Femur (tissue), 1 donor: ENCODE measurements at places on chromosomes 7 and 10.

DNA sequence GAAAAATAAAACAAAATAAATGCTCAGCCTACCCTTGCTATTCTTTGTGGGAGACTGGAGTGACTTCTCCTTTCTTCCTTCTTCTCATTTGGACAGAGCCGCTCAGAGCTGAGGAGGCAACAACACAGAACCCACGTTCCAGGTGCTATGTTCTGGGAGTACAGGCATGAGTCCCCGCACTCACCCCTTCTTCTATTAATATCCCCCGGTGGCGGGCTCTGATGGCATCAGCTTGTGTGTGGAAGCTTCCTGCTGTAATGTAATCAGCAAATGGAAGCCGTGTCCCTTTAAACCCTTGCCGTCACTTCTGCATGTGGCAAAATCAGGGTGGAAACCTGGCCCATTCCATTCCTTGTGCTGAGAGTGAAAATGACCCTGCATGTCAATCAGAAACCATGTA, 116.9 kb upstream of the ADARB2 start:
- DNase-seq = no peak

GRCh38 chr10:121678631-121679174, 80.5 kb upstream of the FGFR2 start:
- no peak for DNase-seq

GRCh38 chr10:83625831-83626360, 513.4 kb upstream of the GHITM start:
- DNase-seq = no peak

DNA sequence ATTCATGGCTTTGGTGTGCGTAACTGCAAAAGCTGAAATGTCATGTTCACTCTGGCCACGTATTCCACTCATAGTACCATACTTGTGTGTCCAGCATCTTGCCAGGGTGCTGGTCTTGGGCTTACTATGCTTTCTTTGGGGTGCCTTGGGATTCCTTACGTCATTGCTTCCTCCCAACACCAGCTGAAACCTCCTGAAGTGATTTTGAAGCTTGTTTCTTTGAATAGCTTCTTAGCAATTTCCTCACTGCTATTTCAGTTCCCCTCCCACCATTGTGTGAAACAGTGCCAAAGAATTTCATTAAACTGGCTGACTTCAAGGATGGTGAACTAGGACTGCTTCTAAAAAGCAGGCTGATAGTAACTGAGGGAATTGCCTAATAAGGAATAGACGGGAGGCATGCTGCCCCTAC, 36.9 kb downstream of the ENTPD1 start:
- DNase-seq = no peak

DNA sequence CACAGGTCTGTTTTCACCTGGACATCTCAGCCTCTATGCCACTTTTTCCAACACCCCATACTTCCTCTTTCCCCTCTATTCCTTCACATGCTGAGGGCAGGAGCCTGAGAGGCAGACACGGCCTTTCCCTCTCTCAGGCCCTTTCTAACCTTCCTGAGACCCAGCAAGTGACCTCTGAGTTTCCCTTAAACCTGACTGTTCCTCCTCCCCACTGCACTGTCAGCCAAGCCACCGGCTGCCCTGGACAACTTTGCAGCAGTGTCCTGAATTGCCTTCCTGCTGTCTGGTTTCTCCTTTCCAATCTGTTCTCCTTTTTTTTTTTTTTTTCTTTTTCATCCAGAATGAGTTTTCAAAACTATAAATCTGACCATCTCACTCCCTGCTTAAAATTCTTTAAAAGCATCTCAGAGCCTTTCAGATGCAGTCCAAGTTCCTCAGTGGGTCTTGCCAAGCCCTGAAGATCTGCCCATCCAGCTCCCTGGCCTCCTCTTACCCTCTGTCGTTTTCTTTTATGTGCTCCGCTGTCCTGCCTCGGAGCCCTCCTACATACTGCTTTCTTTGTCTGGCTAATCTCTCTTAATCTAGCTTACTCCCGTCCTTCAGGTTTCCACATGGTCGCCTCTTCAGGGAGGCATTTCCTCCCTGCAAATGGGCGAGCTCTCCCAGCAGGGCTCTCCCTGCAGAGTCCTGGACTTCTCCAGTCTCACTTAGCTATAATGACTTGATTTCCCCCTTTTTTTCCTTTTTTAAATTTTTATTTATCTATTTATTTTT, 30.5 kb downstream of the SLC13A4 start:
- no peak for DNase-seq

DNA sequence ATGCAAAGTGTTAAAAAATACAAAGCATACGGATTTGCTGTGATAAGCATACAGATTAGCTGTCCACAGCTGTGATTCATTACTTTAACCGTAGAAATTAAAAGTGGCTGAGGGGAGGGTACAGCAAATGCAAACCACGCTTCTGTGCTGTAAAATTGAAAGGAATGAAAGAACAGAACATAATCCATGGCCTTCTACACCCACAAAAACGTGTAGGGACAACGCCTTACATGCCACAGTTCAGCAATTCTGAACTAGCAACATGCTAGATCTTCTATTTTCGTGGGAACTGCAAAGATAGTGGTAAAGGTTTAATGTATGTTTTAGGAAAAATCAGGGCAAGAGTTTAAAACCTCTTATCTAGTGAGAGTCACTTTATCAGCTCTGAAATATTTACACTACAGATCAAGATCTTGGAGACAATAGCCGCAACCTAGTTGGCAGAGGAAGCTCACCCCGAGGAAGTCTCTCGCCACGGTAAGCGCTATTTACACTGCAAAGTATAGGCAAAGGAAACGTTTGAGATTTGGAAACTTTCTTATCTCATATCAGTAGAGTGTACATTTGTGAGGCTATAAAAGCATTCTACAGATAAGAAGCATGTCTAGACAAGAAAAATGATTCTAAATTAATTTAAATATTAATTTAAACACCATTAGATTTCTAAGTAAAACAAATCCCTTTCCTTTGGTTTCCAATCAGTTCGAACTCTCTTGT, 193.6 kb downstream of the MLLT10 start:
- DNase-seq = no peak

- DNase-seq = no peak
Observed at GRCh38 chr7:7264306-7265040, 82.1 kb downstream of the C1GALT1 start.

GRCh38 chr10:78436706-78437406, 403.2 kb downstream of the RPS24 start:
- DNase-seq = peak; percentile 61

DNA sequence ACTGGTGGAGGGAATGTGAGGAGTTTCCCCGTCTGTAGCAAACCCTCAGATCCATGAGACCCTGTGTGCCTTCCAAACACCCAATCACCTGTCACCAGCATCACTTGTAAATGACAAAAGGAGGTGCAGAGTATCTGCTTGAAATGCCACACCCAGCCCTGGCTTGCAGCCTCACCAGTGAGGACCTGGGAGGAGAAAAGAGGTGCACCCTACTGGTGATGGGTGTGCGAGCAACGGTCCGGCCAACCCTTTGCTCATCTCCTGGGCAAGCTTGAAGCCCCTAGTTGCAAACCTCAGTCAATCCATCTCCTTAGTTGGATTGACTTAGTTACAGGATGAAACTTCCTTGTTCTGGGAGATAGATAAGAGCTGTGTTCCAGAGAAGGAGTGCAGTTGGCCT, 62.4 kb upstream of the WAPL start:
- DNase-seq = no peak

- no peak for DNase-seq
Observed at GRCh38 chr10:27388761-27389399, 115.2 kb upstream of the RAB18 start.
